BJ (cell line): ENCODE measurements at places on chromosomes 13 and 19.

GRCh38 chr13:51241720-51242119 lies 19.5 kb downstream of the FAM124A start:
- DNase-seq: no peak

- DNase-seq: no peak
These were observed 2.0 kb downstream of the COL5A3 start for GRCh38 chr19:10008184-10008765.

DNA sequence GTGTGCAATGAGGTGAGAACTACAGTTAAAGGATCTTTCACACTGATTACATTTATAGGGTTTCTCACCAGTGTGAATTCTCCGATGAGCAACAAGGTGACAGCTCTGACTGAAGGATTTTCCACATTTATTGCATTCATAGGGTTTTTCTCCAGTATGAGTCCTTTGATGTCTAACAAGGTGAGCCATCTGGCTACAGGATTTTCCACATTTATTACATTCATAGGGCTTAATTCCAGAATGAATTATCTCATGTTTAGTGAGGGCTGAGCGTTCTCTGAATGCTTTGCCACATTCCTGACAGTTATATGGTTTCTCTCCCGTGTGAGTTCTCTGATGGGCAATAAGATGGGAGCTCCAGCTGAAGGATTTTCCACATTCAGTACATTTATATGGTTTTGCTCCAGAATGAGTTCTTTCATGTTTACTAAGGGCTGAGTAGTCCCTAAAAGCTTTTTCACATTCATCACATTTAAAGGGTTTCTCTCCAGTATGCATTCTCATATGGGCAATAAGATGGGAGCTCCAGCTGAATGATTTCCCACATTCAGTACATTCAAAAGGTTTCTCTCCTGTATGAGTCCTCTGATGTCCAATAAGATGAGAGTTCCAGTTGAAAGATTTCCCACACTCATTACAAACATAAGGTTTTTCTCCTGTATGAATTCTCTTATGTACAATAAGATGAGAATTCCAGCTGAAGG lies 4.4 kb upstream of the C19orf18 start:
- DNase-seq: no peak

DNA sequence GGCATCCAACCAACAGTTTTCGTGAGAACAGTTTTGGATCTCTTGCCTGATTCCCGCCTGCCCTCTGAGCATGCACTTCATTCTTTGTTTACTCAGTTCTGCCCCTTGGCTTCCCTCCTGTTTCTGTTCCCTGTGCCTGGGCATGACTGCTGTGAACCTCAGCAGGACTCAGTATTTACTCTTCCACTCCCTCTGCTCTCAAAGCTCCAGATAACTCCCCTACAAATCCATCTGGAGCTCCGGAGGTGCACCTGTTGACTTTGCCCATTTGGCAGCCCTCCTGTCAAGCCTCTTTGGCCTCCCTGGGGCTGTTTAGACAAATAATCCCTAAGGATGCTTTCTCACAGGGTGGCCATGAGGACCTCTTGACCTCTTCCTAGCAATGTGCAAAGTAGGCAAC lies 34.2 kb upstream of the ARGLU1 start:
- DNase-seq: no peak

GRCh38 chr13:113432506-113433270 lies 20.6 kb downstream of the ADPRHL1 start:
- DNase-seq: no peak

GRCh38 chr19:7242601-7243258 lies 51.5 kb downstream of the INSR start:
- peak; percentile 79 for DNase-seq

DNA sequence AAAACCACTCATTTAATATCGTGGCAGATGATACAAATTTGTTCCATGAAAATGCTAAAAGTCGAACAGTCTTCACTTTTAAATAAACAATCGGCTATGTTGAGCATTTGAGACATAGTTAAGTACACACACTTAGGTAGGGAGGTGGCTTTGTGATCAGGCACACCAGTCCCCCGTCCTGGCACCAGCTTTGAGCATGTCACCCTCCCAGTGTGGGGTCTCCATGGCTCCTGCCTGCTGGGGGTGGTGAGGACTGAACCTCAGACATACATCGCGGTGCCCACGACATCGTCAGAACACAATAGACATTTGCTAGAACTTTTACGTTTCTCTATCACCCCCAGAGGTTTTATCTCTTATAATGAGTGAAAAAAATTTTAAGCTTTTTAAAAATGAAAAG lies 62.0 kb downstream of the RFX2 start:
- no peak for DNase-seq

DNA sequence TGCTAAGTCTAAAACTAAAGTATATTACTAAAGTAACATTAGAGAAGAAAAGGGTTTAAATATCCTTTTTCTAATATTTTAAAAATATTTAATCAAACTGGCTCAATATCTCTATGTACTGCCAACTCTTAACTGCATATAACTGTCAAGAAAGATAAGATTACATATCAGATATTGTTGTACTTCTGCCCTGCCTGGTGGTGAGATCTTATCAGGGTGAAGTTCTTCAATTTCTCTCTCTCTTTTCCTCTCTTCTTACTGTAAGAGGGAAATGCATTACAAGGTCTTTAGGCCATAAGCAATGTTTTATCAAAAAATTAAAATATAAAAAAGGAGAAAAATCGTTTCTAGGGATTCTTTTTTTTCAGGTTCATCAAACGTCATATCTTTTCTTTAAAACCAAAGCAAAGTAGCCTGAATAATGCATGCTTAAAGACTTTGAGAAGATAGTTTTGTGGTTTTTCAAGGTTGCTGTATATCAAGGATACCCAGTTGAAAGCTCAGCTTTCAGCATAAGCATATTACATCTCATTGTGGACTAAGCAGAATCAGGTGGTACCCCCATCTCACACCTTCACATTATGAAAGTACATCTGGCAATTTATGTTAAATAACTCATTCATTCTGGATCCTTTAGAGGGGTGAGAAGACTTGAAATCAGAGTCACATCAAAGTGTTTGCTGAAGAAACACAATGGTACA lies 1625.7 kb upstream of the SLC10A2 start:
- DNase-seq: no peak
